ENCODE measurements at places on chromosomes 11 and 22. TPM values are rescaled to one million over a fixed set of nuclear protein-coding genes. Genes with fewer than 3 reads are reported as not detected.

The GATD1 gene
- total RNA-seq, result 42.3 TPM

The HOATZ gene
- not detected for total RNA-seq

The SMTN gene
- 50.5 TPM for total RNA-seq

The LARGE2 gene
- not detected for total RNA-seq

The PGM2L1 gene
- total RNA-seq, result 0.72 TPM

The RDX gene
- 42.6 TPM for total RNA-seq

The NRIP3 gene
- total RNA-seq, result 9.7 TPM

The PHOX2A gene
- not detected for total RNA-seq

The VPREB1 gene
- not detected for total RNA-seq

The KRTAP5-8 gene
- total RNA-seq, result not detected

The TBRG1 gene
- 23.0 TPM for total RNA-seq

The SCGB1A1 gene
- total RNA-seq, result not detected

The F2 gene
- not detected for total RNA-seq

The SLC25A17 gene
- 15.7 TPM for total RNA-seq

The OR51I1 gene
- total RNA-seq, result not detected

The ARHGEF17 gene
- 22.6 TPM for total RNA-seq

The TESMIN gene
- not detected for total RNA-seq
